Endothelial cell (in vitro differentiated cells): ENCODE measurements at places on chromosomes 2 and 18. TPM values are rescaled to one million over a fixed set of nuclear protein-coding genes. Genes with fewer than 3 reads are reported as not detected.

GRCh38 chr18:44582456-44582855, 98.2 kb upstream of the SETBP1 start:
- H3K27me3 ChIP-seq, result peaks cover 2% of the 10 kb centered on the region
- no peak for DNase-seq
- no peaks in the 10 kb centered on the region for H3K4me1 ChIP-seq
- H3K27ac ChIP-seq, result no peak overlapping the region

DNA sequence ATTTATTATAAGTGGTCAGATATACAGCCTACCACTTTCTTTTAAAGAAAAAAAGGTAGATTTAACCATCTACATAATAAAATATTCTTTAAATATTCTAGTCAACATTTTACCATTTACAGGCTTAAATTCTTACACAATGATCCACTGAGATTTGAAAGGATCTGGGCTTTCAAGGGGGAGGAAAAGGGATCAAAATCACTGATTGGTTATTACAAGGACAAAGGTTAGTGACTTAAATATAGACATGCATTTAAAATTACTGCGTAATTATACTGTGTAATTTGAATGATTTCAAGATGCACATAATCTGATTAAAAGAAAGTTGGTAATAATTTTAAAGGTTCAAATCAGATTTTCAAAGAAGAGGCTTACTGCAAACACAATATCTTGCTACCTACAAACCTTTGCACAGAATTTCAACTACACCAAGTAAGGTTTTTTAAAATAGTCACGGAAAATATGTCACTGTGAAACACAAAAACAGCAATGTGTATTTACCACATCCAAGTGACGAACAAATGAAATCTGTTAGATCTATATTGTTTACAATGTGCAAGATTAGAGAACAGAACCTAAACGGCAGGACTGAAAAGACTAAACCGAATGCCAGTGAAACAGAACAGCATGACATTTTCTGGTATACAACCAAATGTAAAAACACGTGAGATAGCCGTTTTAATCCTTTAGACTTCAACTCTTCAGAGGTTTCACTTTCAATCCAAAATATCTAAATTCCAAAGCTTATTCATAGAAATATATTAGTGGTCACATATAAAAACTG, 40.8 kb downstream of the RTN4 start:
- peaks cover 2% of the 10 kb centered on the region for H3K27me3 ChIP-seq
- H3K36me3 ChIP-seq, result no peaks in the 10 kb centered on the region
- H3K4me3 ChIP-seq, result no peak overlapping the region
- no peak overlapping the region for H3K27ac ChIP-seq
- H3K4me1 ChIP-seq, result peaks cover 50% of the 10 kb centered on the region
- no peak for DNase-seq

DNA sequence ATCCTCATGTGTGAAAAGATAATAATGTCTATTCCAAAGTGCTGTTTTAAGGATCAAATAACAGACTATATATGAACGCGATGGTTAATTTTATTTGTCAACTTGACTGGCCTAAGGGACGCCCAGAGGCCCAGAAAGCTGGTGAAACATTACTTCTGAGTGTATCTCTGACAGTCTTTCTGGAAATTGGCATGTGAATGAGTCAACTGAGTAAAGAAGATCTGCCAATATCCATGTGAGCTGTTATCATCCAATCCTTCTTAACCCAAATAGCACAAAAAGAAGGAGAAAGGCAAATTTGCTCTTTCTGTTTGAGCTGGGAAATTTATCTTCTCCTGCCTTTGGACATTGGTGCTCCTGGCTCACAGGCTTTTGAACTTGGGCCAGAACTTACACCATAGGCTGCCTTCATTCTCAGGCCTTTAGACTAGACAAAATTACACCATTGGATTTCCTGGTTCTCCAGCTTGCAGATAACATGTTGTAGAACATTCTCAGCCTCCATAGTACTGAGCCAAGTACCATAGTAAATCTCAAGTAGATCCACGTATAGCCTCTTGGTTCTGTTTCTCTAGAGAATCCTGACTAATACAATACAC, 114.7 kb upstream of the DOCK10 start:
- DNase-seq, result no peak
- H3K36me3 ChIP-seq, result no peaks in the 10 kb centered on the region
- H3K27ac ChIP-seq, result no peak overlapping the region
- no peaks in the 10 kb centered on the region for H3K4me1 ChIP-seq
- no peaks in the 10 kb centered on the region for H3K27me3 ChIP-seq
- no peak overlapping the region for H3K4me3 ChIP-seq

The MOGAT1 gene
- 0.26 TPM for total RNA-seq

DNA sequence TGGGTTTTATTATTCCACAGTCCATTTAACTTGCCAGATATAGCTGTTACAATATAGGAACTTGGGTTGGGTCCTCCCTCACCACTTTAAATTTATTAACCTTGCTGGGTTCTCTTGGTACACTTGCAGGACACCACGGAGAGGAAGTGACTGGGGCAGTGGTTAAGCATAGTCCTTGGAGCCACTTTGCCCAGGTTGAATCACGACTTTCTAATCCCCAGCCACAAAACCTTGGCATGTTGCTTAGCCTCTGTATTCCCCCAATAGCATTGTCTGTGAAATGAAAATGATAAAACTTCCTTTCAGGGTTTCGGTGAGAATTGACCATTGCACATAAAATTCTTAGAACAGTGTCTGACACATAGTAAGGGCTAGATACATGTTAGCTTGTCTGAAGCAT, 221.2 kb downstream of the IRS1 start:
- no peak overlapping the region for H3K4me3 ChIP-seq
- peaks cover 15% of the 10 kb centered on the region for H3K4me1 ChIP-seq
- no peaks in the 10 kb centered on the region for H3K36me3 ChIP-seq
- H3K27me3 ChIP-seq, result peaks cover 1% of the 10 kb centered on the region
